Esophagus squamous epithelium (tissue), 5 donors: ENCODE measurements at places on chromosomes 6 and 20.
A peak's percentile ranks its signal among the peaks of the same experiment; 100 is the strongest.

DNA sequence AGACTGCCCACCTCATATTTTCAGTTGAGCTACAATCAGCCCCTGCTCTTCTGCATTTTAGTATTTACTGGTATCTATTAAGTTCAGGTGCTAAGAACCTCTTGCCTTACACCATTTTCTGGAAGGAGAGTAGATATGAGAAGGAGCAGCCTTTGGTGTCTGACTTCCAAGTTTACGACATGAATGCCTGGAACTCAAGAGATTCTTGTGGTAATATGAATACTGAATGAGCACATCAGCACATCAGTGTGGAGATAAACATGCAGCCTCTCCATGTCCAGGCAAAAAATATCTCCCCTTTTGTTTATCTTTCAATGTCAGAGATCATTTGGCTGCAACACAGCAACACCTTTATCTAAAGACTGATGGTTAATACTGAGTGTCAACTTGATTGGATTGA lies 65.8 kb upstream of the THEMIS start:
- no peak for DNase-seq

- no peak for DNase-seq
These were observed 20.4 kb downstream of the AFDN start for GRCh38 chr6:167846997-167847606.

DNA sequence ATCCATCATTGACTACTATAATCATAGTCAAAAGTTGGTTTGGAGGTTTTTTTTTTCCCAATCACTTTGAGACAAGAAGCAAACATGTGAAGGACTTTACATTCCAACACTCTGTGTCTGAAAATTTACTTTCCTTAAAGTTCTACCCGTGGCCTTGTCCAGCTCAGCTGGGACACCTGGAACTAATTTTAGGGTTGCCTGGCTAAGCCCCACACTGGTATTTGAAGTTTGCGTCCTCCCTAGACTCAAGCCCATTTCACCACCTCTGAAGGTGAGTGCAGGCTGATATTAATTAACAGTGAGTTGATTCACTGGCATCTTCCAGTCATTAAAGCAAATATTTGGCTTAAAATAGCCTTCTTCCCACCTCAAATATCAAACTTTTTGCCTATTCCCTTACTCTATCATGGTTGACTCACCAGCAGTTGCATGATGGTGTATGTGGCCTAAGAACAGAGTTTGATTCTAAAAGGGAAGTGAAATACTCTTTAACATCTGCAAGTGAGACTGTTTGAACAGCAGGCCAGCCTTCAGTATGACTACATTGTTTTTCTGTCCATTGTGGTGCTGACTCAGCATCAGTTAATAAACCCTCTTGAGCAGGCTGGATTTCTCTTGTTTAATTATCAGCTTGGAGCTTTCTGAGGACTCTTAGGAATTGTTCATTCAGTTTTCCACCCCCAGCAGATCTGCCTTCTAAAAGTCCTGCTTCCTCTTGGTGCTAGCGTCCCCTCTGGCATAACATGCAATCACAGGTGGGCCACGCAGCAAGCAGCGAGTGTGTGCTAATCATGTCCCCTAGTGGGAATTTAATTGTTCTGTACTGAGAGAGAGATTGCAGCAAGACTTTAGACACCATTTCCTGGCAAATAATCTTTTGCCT lies 1.8 kb upstream of the PRDM1 start:
- no peak for DNase-seq

GRCh38 chr6:121847806-121848522 lies 412.5 kb downstream of the GJA1 start:
- DNase-seq: no peak

DNA sequence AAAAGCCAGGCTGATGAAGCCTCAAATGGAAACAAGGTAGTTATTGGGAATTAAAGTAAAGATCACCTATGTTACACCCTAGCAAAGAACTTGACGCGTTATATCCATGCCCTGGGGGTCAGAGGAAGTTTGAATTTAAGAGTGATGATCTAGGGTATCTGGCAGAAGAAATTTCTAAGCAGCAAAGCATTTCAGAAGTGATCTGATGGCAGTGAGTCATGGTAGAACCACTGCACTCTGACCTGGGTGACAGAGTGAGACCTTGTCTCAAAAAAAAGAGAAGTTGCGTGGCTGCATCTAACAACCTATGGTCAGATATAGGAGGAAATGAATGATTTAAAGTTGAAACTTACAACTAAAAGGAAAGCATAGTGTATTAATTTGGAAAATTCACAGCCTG lies 45.2 kb downstream of the SCP2D1 start:
- DNase-seq: no peak

- DNase-seq: no peak
These were observed 111.5 kb downstream of the ARHGAP18 start for GRCh38 chr6:129598244-129599187.

GRCh38 chr6:53540129-53540692 lies 4.7 kb downstream of the GCLC start:
- no peak for DNase-seq

DNA sequence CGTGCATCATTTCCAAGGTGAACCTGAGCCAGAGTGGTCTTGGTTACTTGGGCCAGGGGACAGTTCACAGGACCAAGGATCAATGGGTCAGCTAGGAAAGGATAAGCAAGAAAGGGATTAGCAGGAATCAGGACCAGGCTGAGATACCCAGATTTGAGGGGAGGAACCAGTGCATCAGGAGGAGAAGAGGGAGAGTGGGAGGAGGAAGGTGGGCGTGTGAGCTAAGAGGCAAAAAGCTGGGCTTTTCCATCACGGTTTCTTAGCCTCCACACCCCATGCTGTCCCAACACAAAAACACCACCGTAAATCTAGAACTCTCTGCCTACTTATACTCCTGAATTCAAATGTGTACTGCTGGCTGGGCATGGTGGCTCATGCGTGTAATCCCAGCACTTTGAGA lies 27.5 kb downstream of the EYA4 start:
- DNase-seq: no peak

GRCh38 chr6:2770171-2770570 lies 5.0 kb downstream of the WRNIP1 start:
- DNase-seq: no peak

DNA sequence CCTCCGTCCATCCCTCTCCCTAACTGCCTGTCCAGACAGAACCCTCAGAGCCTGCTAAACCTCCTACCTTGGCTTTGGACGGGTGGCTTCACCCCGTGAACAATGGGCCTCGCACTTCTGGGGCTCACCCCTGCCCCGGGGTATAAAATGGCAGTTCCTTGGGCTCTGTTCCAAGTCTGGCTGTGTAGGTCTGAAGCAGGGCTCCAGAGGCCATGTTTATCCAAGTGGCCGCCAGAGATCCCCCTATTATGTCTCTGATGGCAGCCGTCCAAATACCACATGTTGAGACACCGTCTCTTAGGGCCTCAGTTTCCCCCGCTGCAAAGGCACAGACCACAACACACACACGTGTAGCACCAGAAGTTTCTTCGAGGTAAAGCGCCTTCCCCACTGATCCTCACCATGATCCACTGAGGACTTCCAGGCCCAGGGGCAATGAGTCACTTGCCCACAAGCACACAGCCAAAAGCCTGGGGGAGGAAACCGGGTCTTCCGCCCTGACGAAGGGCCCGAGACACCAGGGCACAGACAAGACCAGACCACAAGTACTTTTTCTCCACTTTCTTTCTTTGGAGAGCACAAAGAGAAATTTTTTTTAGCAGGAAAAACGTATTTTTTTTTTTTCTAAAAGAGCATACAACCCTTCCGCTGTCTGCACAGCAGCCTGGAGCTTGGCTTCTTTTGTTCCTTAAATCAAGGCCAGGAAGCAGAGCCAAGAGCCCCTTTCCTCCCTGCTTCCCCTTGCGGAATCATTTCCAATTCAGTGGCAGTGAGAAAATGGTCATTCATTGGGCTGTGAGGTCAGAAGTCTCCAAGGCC lies 11.8 kb downstream of the CPNE5 start:
- DNase-seq: no peak

GRCh38 chr6:42259841-42260395 lies 42.3 kb upstream of the MRPS10 start:
- DNase-seq: no peak

GRCh38 chr20:12984069-12984765 lies 24.6 kb upstream of the SPTLC3 start:
- DNase-seq: no peak

- no peak for DNase-seq
These were observed 12.1 kb downstream of the EEF1A1 start for GRCh38 chr6:73508776-73509175.

GRCh38 chr6:75870389-75870788 lies 121.3 kb downstream of the MYO6 start:
- DNase-seq: no peak

DNA sequence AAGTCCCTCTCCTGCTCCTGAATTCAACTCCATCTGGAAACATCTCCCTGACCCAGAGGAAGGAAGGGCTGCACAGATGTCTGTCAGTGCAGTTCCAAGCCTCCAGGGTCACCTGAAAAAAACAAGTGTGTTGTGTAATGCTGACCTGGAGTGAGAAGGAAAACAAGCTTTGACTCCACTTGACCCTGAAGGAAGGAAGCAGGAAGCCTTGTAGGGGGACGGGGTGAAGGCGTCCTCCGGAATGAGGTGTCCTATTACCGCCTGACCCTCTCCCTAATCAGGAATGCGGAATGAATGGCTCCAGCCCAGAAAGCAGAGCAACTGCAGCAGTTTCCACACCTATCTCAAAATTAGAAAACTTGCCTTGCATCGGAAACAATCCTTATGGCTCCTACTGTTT lies 13.9 kb upstream of the ADGRF5 start:
- no peak for DNase-seq

DNA sequence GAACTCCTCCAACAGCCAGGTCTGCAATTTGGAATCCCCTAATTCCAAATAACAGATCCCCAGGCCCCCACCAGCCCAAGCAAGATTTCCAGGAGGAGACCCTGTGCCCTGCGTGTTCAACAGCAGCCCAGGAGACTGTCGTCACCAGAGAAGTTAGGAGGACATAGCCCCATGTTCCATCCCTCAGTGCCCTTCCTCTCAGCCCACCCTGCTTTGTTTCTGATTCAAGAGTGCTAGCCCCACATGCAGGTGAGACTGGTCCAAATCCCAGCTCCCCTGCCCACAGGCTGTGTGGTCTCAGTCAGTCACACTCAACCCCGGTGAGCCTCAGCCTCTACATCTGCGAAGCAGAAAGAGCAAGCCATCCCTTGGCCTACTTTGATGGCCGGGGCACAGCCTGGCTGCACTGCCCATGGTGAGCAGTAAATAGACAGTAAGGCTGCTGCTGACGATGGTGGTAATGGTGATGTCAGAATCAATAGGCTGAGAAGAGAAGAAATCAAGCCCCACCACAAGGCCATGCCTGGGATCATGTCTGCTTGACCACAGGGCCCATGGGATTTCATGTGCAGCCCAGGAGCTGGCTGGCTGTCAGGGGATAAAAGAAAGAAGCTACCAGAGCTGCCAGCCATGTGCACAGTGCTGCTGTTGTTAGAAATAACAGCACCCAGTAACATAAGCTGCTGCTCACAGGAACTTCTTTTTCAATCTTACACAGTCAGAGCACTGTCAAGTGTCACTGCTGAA lies 51.5 kb upstream of the NXT1 start:
- no peak for DNase-seq

DNA sequence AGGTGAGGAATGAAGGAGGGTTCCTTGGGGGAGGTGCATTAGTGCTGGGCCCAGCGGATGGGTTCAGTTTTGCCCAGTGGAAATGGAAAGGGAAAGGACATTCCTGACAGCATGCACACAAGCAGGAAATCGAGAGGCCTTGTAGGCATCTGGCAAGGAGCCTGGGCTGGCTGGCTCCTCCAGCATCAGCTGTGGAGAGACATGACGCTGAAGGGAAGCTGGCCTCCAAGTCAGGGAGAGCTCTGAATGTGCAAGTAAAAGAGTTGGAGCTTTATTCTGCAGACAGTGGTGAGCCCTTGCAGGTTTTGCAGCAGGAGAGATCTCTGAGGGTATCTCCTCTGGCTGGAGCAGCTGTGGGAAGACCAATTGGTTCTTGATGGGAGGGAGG lies 154.3 kb downstream of the MRPL14 start:
- DNase-seq: no peak

DNA sequence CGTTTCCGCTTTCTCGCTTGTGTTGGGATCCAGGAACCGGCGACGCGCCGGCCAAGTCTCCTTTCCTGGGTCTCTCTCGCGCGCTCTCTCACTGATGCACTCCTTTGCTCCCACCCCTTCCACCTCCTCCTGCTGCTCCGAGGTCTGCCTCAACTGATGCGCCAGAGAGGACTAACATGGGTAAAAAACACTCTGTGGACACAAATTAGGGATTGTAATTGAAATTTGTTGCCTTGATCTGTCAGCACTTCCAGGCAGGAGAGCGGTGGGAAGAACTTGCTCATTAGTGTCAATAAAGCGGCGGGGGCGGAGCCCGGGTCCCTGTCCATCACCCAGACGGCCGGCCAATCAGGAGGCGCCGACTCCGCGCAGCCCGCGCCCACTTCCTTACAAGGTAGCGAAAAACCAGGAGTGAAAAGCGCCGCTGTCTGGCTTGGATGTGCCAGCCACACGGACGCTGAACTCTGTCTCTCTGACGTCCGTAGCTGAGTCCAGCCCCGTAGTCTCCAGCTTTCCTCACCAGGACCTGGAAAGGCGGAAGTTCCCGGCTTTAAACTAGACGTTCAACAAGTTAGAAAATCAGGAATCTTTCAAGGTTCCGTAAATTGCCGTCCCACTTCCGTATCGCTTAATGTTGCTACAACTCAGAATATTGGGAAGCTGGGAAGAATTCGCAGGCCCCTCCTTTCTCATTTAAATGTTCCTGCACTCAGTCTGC lies at the start of gene TBX18:
TSS of gene TBX18 (minus strand) at position 267 of the 718 bp plus-strand sequence. CDS start 417 bp downstream, outside the sequence.
- peak; percentile 17 for DNase-seq

- DNase-seq: no peak
These were observed 784 bp downstream of the FKBP5 start for GRCh38 chr6:35687658-35688604.

GRCh38 chr6:133169901-133170300 lies 71.3 kb upstream of the EYA4 start:
- DNase-seq: no peak

DNA sequence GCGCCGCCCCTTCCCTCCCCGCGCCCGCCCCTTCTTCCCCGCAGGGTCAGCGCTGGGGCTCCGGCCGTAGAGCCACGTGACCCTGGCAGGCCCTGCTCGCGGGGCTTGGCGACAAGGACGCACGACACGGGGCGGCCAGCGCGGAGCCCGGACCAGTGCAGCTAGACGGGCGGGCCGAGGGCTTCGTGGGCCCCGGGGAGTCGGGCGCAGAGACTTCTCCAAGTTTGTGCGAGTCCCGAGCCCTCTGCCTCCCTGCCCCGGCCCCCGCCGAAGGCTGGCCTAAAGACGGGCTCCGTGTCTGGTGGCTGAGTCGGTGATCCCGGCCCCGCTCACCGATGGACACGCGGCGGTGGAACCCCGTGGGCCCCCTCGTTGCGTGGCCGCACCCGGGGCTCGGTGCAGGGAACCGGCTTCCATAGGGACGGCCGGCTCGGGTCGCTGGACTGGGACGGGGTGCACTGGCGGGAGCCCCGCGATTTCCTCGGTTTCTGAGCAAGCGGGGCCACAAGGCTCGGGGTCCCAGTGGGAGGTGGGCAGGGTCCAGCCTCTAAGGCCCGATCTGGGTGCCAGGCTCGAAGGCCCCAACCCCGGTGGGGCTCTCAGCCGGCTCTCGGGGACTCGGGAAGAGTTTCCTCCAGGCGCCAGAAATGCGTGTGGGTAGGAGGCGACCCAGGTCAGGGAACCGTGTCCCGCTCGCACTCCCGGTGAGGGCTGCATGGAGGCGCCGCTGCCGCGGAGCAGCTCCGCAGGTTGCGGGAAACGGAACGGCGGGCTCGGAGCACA lies 452 bp upstream of the GATA5 start:
- no peak for DNase-seq

GRCh38 chr20:39861381-39861780 lies 827.7 kb downstream of the MAFB start:
- DNase-seq: no peak
